ENCODE measurements at places on chromosomes 6 and 20.

- DNase-seq = no peak
Observed at GRCh38 chr6:110529355-110529754, 52.9 kb upstream of the SLC22A16 start.

DNA sequence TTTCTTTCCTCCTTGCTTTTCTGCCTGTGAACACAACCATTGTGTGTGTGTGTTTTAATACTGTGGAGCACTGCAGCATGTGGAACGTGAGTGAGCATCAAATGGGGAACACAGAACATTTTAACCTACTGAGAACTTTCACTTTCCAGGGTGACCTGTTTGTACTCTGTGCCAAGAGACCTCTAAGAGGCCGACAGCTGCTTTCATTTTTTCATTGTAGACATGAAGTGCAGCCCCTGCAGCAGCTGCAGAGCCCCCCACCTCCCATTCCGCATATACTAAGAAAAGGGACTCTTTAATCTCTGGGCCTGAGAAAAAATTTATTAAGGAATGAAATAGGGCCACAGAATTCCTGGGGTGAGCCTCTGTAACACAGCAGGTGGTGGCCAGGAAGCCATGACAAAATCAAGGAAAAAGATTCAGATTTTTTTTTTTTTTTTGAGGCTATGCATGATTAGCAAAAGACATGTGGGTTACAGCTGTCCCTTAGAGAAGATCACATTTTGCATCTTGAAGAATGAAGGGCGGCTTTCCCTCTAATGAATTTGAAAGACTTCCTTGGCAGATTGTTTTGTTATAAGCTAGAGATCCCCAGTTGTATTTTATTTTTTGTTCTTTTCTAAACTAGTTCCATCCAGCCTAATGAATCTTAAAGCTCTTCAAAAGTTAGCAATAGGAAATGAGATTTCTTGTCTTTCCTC lies 503.4 kb downstream of the CD109 start:
- DNase-seq = no peak

DNA sequence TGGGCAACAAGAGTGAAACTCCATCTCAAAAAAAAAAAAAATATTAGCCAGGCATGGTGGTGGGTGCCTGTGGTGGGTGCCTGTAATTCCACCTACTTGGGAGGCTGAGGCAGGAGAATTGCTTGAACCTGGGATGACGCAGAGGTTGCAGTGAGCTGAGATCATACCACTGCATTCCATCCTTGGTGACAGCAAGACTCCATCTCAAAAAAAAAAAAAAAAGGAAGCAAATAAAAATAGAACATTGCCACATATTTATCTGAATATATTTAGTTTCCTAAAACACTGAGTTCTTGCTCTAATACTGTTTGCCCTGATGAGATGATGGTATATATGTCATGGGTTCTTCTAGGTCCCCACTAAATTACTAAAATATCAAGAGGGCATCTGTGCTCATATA lies 28.4 kb downstream of the CASP8AP2 start:
- no peak for DNase-seq

GRCh38 chr6:106517706-106518105 lies 111.6 kb downstream of the RTN4IP1 start:
- DNase-seq = no peak

DNA sequence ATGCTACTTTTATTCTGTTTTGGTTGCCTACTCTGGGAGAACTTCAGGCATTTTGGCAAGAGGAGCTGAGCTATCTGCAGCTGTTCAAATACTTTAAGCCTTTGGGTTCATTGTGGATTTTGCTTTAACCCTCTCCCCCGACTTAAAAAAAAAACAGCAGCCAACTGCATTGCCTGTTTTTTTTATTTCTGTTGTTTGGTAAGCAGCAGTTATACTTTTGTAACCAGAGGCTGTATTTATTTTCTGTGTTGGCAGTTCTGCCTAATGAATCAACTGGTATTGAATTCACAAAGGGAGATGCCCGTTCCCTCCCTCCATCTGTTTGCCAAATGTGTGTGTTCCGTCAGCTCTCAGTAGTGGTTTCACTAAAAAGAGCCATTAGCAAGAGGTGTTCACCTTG lies 484.0 kb downstream of the UTRN start:
- DNase-seq = no peak

- no peak for DNase-seq
Observed at GRCh38 chr6:11772109-11772825, 6.3 kb downstream of the ADTRP start.

DNA sequence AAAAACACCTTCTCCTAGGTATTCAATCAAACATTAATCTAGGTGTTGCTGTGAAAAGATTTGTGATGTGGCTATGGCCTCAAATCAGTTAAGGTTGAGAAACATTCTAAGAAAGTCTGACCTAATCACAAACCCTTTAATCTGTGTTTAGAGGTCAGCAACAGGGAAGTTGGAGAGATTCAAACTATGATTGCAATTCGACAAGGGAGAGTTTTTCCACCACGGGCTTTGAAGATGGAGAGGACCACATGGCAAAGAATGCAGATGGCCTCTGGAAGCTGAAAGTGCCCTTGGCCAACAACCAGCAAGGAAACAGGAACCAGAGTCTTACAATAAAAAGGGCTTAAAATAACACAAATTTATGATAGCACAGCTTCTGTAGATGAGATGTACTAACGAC lies 29.6 kb upstream of the LGSN start:
- no peak for DNase-seq

GRCh38 chr20:22939181-22939580 lies 95.9 kb upstream of the SSTR4 start:
- no peak for DNase-seq

DNA sequence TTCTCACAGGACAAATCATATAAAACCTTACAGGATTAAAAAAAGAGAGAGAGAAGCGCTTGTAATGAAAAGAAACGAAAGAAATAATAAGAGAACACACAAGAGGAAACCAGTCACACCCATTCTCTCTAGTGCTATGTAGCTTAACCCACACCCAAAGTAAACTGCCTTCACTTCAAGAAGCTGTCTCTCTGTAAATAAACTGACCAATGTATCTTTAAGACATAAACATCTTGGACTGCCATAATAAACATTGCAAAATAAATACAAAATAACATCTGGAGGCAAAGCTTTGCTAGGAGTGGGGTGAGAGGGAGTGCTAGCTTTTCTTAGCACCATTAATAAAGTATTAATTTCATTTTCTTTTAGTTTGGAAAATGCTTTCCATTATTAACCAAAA lies 61.6 kb upstream of the RNF146 start:
- DNase-seq = no peak

- DNase-seq = no peak
Observed at GRCh38 chr6:89290401-89291155, 24.5 kb downstream of the GABRR2 start.

- DNase-seq = peak; percentile 55
Observed at GRCh38 chr6:38871741-38872568, 156.8 kb downstream of the DNAH8 start.

- no peak for DNase-seq
Observed at GRCh38 chr6:155974811-155975323, 519.2 kb upstream of the NOX3 start.

DNA sequence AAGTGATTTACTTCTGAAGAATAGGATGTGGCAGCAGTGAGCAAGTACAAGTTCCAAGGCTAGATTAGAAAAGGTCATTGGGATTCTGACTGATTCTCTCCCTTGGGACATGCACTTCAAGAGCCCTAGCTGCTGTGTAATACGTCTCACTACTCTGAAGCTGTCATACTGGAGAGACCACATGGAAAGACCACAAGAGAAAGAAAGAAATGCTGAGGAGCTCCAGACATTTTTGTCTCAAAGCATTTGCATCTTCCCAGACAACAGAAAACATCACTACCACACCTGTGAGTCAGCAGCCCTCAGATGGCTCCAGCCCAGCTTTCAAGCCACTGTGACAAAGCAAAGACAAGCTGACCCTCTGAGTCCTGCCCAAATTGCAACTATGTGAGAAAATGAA lies 20.7 kb downstream of the TENT5A start:
- DNase-seq = no peak

- no peak for DNase-seq
Observed at GRCh38 chr6:8174571-8174970, 72.2 kb upstream of the EEF1E1 start.

- DNase-seq = no peak
Observed at GRCh38 chr6:118507636-118508035, 40.5 kb upstream of the PLN start.

DNA sequence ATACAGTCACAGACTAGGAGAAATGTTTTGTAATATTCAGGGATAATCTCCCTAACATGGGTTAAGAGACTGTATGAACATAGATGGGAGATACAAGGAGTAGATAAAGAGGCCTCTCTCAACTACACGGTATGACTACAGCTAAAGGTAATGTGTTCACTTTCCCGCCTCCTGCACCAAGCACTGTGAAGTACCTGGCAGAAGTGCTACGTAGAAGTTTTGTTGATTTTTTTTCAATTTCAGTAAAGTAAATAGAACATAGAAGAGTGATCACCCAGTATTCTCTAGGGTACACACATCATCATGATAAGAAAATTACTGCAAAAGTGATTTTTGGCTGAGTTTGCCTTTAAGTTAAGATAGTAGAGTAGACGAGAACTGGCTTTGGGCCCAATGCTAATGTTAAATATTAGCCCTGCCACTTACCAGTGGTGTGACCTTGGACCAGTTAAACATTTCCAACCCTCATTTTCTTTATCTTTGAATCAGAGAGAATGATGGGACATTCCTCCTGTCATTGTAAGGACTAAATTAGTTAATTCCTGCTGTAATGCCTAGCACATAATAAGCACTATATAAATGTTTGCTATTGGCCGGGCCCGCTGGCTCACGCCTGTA lies 183.6 kb downstream of the COL9A1 start:
- no peak for DNase-seq

GRCh38 chr20:39853636-39854035 lies 835.4 kb downstream of the MAFB start:
- no peak for DNase-seq

GRCh38 chr6:112481211-112481610 lies 134.1 kb downstream of the RFPL4B start:
- no peak for DNase-seq

DNA sequence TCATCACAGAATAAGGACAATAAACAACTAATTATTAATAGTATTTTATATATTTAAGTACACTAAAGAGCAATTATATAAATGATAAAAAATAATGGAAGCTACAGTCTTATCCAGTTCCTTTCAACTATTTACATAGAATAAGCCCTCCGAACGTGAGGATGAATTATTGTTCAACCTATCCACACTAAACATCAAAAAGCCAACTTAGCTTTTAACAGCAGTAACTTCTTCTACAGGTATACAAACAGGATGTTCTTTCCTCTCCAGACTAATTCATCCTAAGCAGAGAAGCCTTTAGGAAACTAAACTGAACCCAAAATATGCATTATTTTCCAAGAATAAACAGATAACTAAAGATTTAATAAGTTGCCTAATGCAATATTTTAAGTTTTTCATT lies 2.3 kb downstream of the FKBP5 start:
- no peak for DNase-seq

GRCh38 chr6:56024931-56025330 lies 149.5 kb upstream of the BMP5 start:
- DNase-seq = no peak

DNA sequence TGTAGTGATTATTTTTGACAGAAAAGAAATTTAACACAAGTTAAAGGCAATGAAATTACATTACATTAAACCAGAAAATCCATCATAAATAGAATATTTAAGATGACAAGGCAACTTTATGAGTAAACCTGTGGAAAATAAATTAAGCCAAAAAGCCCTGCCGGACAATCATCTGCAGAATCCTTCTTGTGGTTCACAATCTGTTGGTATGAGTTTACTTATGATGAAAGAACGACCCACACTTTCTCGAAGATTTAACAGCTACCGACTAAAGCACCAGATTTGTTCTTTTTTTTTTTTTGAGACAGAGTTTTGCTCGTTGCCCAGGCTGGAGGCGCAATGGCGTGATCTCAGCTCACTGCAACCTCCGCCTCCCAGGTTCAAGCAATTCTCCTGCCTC lies 21.4 kb downstream of the HDAC2 start:
- DNase-seq = no peak

DNA sequence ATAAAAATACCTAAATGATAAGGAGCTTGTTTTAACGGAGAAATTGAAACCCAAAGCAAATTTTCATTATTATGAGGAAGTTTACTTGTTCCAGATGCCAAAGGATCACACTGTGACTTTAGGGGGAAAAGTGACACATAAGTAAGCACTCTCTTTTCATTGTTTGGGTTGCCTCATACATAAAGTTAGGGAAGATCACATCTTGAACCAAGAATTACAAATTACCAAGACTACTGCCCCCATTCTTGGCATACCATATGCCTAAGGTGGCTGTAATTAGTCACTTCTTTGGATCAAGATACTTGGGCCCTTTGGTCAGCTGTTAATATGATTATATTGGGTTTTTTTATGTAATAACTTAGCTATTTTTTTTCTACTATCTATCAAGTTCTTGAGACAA lies 269.0 kb downstream of the COL12A1 start:
- no peak for DNase-seq

GRCh38 chr6:153044295-153044694 lies 41.8 kb upstream of the MTRF1L start:
- no peak for DNase-seq

GRCh38 chr6:83183082-83183828 lies 9.8 kb downstream of the PGM3 start:
- DNase-seq = no peak

- no peak for DNase-seq
Observed at GRCh38 chr6:30761791-30762429, 17.6 kb upstream of the IER3 start.

DNA sequence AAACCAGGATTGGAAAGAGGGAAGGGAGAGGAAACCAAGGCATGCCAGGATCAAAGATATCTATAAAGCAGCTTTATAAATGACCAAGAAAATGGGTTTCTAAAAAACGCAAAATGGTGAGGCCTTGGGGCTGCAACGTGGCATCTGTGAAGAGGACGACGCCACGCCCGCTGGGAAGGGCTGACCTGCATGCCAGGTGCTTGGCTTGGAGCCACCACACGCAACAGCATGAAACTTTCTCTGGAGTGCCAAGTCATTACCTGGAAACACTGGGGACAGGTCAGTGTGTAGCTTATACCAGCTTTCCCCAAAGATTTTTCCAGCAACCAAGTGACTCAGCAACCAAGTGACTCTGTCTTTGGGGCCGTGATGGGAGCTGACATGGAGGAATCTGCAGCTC lies 82.5 kb downstream of the POPDC3 start:
- no peak for DNase-seq

DNA sequence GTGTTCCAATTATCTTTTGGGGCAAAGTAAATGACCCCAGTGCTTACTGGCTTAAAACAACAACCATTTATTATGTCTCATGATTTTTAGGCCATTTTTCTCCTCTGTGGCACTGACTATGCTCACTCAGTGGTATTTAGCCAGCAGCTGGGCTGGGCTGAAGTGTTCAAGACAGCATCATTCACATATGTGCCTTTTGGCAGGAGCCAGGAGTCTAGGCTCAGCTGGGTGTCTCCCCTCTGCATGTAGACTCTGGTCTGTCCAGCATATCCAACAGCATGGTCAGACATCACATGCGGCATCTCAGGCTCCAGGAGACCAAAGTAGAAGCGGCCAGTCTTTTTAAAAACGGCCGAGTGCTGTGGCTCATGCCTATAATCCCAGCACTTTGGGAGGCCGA lies 120.3 kb upstream of the TOP1 start:
- no peak for DNase-seq

GRCh38 chr6:34412643-34413214 lies 13.1 kb downstream of the RPS10 start:
- DNase-seq = no peak

- peak; percentile 22 for DNase-seq
Observed at GRCh38 chr20:51750037-51750769, 18.0 kb downstream of the ATP9A start.

GRCh38 chr20:61316346-61316745 lies 64.3 kb downstream of the CDH4 start:
- DNase-seq = no peak

GRCh38 chr6:51094271-51094670 lies 275.6 kb downstream of the TFAP2B start:
- DNase-seq = no peak
